WTC11 (cell line): ENCODE measurements at places on chromosomes 1 and 21.

DNA sequence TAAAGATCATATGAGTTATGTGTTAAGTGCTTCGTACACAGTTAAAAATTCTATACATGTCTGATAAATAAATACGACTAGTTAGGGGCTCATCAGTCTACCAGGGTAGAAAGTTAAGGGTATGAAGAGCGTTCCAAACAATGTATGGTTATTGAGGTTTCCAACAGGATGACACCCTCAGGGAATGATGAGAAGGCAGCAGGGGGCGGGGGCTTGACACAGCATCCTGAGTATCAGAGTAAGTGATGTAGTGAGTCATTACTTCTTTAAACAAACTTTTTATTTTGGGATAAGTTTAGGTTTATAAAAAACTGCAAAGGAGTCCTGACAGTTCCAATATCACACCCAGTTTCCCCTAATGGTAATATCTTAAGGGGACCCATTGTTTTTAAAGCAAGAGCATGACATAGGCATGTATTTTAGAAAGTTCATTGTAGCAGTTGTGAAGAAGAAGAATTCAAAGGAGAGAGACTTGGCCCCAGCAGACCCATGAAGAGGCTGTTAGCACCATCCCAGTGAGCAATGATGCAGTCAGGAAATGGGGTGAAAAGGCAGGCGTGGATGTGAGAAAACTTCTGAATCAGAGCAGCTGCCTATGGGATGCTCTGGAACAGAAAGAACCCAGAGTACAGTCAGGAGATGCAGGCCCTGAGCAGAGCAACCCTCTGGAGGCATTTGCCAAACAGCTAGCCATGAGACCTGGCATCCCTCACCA is 15.0 kb upstream of the PSMB2 start:
- no peak for DNase-seq

GRCh38 chr1:33970148-33970825 is 106.4 kb downstream of the HMGB4 start:
- peak; percentile 29 for DNase-seq

DNA sequence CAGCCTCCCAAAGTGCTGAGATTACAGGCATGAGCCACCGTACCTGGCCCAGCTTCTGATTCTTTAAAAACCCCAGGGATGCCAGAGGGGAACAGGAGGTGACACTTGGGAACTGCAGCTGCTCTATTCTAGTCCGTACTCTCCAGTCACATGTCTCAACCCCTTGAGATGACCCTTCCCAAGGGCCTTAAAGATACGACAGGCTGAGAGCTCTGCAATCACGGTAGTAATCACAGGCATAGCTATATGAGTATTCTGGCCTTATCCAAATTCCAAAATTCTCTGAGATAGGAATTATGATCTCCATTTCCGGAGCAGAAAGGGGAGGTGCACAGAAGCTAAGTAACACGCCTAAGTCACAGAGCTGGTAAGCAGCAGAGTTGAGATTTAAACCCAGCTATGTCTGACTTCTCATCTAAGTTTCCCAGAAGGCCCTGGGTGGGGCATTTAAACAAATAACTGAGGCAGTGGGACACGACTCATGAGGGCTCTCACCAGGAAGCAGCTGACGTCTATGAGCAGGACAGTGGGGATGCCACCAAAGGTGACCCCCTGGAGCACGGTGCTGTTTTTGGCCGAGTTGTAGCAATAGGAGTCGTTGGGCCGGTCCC is 5.2 kb downstream of the TMEM63A start:
- DNase-seq = no peak

DNA sequence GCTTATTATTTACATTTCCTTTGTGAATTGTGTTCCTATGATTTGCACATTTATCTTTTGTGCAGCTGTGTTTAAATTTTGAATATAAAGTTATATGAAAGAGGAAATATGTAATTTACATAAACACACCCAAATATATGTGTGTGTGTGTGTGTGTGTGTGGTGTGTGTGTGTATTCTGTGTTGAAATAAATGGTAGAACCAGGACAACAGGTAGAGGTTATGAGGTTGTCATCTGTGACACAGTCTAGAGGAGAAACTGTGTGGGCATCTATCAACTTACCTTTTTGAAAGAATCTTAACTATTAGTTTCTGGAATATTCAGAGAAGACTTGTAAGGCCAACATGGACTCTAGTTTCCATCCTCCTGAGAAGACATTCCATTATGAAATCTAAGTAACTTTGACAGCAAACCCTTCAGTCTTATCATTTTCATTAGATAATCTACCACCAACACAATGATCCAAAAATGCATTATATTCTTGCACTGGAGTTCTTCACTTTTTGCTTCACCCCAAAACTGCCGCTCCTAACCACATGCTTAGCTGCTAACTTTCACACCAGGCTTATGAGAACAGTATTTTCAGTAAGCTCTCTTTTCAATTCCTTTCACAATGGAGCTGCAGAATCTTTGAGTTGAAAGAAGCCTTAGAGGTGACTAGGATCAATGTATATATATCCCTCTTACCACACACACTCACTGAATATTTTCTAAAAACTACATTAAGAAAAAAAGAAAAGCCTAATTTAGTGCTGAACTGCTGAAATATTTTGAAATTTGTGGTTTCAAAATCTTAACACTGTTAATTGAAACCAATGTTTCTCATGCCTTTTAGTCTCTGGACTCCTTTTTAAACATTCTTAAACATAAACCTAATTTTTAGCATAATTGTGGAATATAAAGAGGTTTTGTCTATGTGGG is 21.8 kb downstream of the PTPRC start:
- no peak for DNase-seq

DNA sequence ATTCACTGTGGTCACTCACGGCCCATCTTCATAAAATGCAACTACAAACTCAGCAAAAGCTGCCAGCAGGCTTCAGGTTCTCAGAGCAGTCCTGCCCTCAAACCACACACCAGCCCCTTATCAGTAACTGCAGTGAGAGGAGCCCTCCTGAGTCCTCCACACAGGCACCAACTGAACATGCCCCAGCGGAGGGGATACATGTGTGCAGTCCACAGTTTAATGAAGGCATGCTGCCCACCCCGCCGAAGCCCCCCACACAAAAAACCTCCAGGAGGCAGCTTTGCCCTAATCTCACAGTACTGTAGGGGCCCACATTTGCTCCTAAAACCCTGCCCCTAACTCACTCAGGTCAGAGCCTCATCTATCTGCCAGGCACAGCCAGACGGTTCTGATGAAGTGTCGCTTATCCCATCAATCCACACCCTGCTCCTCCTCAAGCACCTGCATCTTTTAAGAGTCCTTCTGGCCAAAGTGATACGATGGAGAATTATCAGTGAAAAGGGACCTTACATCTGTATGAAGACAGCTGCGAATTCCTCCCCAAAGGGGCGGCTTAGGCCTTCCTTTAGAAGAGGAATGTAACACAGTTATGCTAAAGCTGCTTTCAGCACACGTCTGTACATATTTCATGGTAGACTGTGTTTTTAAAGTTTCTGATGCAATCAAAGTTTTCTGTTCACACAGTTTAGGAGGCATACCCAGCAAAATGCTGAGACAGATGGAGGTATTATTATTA is 3.5 kb downstream of the ABCB10 start:
- DNase-seq = no peak

DNA sequence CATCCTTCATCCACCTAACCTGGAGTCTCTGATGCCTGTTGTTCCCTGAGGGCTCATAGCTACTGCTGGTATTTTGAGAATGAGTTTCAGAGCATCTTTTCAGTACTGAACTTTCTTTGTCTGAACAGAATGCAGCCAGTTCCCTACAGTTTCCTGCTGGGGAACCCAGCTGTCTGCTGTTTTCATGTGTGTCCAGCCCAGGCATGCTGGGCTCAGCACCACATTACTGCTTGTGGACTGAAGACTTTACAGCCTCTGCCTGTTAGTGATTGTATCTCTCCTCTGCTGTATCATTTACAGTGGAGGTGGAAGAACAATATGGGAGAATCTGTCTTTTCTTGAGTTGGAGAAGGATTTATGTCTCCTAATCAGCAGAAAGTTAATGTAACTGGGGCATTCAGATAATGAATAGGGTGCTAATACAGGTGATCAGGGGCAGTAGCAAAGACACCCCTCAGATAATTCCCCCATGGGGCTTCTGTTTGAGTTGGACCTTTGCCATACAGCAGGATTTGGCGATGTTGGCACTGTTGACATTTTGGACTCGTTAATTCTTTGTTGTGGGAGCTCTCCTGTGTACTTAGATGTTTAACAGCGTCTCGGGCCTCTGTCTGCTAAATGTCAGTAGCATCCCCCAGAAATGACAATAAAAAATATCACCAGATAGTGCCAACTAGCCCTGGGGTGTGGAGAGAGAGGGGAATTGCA is 207.7 kb downstream of the HHAT start:
- no peak for DNase-seq

DNA sequence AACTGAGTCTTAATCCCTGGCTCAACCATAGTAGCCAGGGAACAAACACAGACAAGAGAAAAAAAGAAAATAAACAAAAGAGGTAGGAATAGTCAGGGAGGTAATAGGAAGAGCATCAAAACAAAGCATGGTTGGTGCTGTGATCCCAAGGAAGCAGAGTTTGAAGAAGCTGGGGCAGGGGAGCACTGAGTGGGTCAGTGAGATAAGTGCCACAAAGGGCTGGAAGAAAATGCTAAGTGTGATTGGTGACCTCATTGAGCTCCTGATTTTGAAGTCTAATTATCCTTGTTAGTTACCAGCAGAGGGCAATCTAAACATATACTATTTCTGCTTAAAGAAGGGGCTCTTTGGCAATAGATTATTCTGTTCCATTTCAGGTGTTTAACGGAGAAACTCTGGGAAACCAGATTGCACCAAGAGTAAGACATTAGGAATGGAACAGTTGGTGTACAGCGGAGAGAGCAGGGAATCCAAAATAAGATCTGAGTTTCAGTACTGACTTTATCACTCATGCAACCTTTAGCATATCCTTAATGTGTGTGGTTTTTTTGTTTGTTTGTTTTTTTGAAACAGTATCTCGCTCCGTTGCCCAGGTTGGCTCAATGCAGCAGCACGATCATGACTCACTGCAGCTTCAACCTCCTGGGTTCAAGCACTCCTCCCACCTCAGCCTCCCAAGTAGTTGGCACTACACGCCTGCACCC is 30.7 kb upstream of the KIAA1614 start:
- DNase-seq = no peak

DNA sequence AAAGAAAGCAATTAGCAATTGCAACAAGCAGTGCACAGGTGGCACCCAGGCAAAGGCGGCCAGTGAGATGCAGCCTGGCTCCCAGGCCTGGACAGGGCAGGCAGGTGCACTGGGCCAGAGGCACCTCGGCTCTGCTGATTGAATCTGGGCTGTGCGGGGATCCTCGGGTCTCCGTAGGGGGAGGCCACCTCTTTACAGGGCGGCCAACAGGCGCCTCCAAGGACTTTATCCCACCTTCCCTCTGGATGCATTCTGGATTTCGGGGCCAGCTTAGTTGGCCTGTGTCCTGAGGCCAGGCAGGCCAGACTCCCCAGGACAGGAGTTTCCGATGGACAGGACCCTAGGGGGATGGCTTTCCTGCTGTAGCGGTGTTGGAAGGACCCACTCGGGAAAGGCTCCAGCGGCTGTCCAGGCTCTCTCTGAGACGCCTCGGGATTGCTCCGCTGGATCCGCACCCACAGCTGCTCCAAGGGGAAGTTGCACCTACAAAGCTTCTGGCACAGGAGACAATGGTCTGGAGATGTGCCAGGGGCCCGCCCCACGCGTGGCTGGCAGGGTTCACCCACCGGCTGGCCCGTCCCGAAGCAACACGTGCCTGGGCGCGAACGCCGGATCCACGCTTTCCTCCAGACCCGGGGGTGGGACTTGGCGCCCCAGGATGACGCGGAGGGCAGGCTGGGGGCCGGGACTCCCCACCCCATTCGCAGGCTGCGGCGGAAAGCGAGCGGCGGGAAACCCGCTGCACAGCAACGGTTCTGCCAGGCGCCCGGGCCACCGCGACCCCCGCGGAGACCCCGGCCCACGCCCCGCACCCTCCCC is 810 bp downstream of the SLC19A1 start:
- DNase-seq = peak; percentile 25
